ENCODE measurements at places on chromosomes 3 and 15.

DNA sequence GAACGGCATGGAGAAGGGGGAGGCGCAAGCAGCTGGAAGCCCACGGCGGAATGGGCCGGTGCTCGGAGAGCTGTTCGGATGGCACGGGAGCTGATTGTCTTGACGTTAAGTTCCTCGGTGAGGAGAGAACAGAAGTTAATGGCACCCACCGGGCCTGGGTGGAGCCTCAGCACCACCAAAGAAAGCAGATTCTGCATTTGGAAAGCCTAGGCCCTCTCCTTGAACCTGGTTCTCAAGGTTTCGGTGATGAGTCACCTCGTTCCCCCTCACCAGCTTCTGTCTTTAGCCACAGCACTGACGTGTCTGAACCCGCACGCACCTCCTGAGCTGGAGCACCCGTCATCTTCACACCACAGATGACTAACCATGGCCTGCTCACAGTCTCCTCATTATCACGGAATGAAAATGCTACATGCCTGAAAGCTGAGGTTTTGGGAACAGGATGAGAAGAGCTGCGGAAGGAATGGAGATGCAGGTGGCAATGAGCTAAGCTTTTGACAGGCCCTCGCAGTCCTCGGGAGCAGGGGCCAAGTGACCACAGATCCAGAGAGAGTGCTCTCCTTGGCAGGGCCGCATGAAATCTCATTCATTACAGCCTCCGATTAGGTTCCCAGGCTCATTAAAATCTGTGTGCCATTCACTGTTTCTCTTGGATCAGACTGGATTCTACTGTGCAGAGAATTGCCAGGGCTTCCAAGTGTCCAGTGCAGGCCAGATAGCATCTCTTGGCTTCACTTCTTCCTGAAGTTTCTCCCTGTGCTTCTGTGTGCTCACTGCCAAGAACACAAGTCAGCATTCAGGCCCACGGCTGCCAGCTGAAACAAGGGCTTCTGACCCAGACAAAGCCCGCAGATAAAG, 96.3 kb upstream of the DLG1 start:
- DNase-seq, result peak; percentile 27

DNA sequence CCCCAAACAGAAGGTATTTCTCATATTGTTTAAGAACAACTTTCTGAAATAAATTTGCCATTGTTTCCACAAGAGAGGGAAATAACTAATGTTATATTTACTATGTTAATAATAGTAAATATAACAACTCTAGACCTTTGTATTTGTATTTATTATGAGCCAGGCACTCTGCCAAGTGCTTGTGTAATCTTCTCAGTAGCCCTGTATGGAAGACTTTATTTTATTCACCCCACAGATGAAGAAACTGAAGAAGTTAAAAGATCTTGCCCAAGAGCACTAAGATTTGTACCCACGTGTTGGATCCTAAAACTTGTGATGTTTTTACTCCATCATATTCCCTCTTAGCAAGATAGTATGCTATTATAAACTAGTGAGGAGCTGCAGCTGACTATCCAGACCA, 12.0 kb upstream of the GNB4 start:
- no peak for DNase-seq

GRCh38 chr3:187955587-187955952, 198.4 kb upstream of the LPP start:
- DNase-seq, result no peak

- DNase-seq, result peak; percentile 2
Measured at GRCh38 chr15:70046679-70047369, 50.9 kb downstream of the TLE3 start.

GRCh38 chr3:171963546-171963945, 75.8 kb upstream of the FNDC3B start:
- no peak for DNase-seq

All from BE2C (cell line).